Fibroblast of mammary gland (primary cell): ENCODE measurements at places on chromosomes 4 and X.

GRCh38 chr4:121765368-121765705 is 373 bp upstream of the SMIM43 start:
- DNase-seq = no peak

DNA sequence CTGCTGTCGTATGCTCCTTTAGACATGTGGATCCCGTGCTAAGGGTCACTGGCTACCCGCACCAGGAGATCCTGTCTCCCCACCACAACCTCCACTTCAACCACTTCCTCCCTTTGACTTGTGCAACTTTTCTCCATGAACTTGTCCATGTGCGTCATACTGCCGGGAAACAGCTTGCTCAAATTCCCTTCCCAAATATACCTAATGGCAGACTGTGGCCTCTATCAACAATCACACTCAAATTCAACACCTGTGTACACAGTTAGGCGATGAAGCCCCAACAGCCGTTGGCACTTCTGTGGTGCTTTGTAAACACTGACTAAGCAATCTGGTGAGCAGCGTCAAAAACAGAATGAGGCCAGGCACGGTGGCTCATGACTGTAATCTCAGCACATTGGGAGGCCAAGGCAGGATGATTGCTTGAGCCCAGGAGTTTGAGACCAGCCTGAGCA is 49.5 kb downstream of the CD99L2 start:
- no peak for DNase-seq

GRCh38 chr4:3791910-3792542 is 25.8 kb downstream of the ADRA2C start:
- DNase-seq = no peak

DNA sequence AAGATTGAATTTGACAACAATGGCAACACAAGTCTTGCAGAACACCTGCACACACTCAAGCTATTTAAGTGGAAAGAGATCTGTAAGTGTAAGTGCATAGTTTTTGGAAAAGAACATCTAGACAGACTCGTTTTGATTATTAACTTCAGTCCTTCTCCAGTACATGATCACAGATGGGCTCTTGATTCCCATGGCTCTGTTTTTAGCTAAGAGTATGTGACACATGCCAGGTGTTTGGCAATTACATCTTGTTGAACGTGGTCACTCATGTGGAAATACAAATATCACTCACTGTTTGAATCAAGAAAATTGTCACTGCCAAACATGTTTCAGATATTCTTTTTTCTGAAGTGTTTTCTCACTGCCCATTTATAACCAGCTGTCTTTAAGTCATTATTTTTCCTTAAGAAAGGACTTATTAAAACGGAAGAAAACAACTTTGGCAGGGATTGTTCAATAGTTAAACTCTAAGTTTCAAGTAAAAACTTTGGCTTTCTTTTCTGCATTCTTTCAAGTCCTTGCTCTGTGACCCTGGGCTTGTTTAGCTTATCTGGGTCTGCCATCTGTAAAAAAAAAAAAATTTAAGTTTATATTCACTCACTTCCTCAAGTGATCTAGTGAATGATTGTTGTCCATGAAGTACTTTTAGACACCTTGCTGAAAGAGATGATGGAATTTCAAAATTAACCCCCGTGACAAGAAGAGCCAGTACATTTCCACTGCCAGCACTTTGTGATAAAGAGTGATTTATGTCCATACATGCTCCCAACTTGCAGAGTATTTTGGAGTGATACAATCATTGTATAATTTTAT is 125.4 kb downstream of the ATXN3L start:
- no peak for DNase-seq

DNA sequence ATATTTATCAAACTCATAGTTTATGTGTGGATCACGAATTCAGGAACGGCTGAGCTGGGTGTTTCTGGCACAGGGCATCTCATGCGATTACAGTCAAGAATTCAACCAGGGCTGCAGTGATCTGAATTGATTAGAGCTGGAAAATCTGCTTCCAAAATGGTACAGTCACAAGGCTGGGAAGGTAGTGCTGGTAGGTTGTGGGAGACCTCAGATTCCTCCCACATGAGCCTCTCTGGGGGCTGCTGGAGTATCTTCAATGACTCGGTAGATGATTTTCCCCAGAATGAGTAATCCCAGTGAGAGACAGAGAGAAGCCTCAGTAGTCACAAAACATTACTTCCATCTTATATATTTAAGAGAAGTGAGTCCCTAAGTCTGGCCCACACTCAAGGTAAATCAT is 36.2 kb upstream of the PRDX4 start:
- DNase-seq = peak; percentile 12

DNA sequence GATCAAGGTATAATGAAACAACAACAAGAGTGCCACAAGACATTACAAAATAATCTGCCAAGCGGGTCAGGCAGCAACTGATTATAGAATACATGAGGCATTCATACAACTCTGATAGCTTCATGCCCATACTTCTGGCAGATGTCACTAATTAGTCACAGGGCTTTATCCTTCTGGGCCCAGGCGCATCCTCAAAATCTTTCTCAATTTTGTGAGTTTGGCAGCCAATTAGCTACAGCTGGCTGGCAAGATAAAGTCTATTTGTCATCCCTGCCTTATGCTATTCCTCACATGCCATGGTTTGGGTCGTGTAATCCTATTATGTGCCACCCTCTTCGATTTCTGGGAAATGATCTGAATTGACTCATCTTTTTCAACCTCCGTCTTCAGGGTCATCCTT is 254.3 kb downstream of the PACRGL start:
- DNase-seq = peak; percentile 0

- DNase-seq = peak; percentile 35
These were observed 25.7 kb downstream of the SLC9B2 start for GRCh38 chr4:103050736-103051436.

DNA sequence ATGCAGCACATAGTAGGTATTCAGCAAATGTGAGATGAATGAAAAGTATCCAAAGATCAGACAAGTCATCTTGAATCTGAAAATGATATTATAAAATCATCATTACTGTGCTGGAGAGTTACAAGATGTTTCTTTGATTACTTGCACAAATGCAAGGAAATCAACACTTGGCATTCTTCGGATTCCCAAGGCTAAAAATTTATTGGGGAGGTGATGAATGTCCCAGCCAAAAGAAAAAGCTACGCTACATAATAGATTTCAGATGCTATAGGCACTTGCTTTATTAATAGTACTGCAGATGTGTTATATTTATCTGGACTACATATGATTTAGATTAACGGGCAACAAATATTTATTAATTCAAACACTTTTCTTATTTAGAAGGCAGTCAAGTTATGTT is 286.7 kb upstream of the TENM3 start:
- DNase-seq = no peak

DNA sequence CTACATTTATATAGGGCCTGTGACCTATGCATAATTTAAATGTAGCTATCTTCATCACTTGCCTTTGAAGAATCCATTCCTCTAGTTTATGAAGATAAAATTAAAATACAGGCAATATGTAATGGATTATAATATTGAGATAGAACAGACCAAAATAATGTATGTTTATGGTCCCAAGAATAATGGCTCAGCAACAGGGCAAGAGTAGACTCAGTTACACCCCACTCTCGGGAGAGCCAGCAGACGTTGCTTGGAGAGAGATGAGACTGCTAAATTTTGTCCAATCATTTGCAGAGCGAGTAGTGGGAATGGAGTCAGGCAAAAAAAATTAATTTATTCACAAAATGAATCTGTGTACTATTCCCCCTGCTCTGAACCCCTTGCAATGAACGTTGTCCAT is 223.2 kb upstream of the FAT4 start:
- no peak for DNase-seq

DNA sequence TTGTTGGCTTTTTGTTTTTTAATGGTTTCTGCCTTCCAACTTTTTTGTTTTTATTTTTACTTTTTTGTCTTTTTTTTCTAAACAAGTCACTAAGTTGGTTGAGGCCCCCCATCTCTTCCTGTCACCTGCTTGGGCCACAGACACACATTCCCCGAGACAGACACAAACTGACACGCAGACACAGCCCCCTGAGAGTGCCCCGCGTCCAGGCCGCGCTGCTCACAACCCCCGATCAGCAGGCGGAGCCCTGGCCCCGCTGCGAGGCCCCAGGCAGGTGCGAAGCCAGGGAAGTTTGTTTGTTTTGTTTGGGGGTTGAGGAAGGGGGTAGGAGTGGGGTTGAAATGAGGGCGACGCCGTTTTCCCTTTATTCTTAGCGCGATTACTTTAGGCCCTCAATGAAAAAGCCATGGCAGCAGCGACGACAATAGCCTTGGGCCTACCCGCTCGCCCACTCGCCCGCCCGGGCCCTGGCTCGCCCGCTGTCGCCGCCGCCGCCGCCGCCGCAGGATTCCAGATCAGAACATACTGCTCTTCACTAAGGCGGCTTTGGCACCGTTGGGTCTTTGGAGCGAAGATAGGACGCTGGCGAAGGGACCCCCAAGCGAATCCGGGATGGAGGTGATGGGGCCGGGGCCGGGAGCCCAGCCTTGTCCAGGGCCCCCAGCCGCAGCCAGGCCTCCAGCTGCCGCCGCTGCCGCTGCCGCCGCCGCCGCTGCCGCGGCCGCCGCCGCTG is 3.1 kb downstream of the PHOX2B start:
- no peak for DNase-seq

DNA sequence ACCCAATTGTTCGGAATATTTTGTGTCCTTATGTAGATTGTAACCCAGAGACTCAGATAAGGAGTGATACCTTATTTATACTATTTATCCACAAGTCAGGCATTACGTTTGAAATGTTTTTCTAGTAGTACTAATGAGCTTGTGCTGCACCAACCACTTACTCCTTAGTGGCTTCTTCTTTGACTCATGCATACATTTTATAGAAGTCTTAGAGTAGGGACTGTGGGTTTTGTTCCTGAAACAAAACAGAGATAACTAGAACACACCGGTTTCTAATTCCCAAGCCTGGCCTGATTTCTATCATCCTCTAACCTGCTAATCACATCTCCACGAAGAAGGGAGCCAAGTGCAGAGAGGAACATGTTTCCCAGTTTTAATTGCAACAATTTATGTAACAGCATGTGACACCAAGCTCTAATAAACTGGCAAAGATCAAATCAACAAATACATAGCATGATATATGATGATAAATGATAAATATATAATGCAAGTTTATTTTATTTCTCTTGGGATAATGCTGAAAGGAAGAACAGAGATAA is 32.3 kb downstream of the MGARP start:
- no peak for DNase-seq

GRCh38 chr4:24603343-24603742 is 19.0 kb upstream of the DHX15 start:
- no peak for DNase-seq

- DNase-seq = no peak
These were observed 3.2 kb upstream of the ATP2B3 start for GRCh38 chrX:153514259-153514658.

- DNase-seq = peak; percentile 79
These were observed 169.9 kb upstream of the RBPJ start for GRCh38 chr4:26150948-26151347.

GRCh38 chr4:145954924-145955339 is 16.3 kb upstream of the ZNF827 start:
- DNase-seq = peak; percentile 98

DNA sequence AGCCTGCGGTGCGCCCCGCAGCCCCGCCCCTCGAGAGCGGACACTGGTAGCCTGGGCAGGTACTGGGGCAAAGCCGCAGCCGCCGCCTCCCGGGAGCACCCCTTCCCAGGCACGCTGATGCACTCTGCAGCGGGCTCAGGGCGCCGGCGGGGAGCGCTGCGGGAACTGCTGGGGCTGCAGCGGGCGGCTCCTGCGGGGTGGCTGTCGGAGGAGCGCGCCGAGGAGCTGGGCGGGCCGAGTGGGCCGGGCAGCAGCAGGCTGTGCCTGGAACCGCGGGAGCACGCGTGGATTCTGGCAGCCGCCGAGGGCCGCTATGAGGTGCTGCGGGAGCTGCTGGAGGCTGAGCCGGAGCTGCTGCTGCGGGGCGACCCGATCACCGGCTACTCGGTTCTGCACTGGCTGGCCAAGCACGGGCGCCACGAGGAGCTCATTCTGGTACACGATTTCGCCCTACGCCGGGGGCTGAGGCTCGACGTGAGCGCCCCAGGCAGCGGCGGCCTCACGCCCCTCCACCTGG is 401 bp downstream of the SOWAHD start:
- no peak for DNase-seq

- no peak for DNase-seq
These were observed 12.4 kb upstream of the CXXC4 start for GRCh38 chr4:104507112-104507511.

GRCh38 chr4:77193511-77194102 is 36.6 kb downstream of the CCNG2 start:
- no peak for DNase-seq

DNA sequence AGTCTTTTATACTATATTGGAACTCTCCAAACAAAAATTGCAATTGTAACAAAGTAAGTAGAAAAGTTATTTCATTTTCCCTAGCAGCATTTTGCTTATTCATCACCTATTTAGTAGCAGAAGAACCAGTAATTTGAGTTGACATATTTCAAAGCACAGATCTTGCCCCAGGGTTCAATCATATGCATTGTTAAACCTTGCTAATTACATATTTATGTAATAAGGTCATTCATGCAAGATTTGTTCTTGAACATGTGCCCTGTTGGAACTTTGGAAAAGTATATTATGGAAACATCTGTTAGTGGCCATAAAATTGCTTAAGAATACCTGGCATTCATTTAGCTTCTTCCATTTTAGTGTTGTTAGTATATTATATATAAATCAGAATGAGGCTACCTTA is 191.7 kb downstream of the TLL1 start:
- no peak for DNase-seq

- peak; percentile 76 for DNase-seq
These were observed 254.5 kb upstream of the RPS6KA3 start for GRCh38 chrX:20521222-20521621.

- DNase-seq = no peak
These were observed 221.6 kb upstream of the SPANXN4 start for GRCh38 chrX:142804085-142804484.

DNA sequence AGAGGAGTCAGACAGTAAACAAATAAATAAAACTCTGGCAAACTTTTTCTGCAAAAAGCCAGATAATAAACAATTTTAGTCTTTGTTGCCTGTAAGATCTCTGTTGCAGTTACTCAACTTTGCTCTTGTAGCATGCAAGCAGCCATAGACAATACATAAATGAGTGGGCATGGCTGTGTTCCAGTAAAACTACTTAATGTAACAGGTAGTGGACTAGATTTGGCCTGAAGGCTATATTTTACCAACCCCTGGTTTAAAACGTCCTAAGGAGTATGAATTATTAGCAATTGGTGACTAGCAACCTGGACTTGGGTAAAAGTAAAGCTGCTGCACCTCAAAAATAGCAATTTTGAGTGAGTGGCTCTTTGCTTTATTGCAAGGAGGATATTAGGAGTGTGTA is 30.9 kb downstream of the SLAIN2 start:
- no peak for DNase-seq

DNA sequence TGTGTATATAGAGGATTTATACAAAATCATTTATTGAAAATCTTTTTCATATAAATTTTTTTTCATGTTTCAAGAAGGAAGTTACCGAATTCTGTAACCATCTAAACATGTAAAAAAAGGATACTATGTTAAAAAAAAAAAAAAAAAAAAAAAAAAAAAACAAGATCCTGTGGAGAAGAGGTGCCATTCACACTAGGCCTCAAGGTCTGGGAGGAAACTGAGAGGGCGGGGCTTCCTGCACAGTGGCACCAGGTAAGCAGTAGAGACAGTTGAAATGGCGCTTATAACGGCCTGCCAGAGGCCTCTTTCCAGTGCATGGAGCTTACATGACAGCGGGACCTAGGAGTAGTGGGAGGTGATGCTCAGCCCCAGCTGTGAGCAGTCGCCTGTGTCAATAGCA is 17.5 kb downstream of the TRAPPC2 start:
- no peak for DNase-seq
